ENCODE measurements at places on chromosomes 13 and 19. TPM values are rescaled to one million over a fixed set of nuclear protein-coding genes. Genes with fewer than 3 reads are reported as not detected.

Gene ZNF302
- 25.1 TPM for total RNA-seq

Gene RTBDN
- total RNA-seq: not detected

GRCh38 chr13:67353941-67354340 lies 123.8 kb upstream of the PCDH9 start:
- no peaks in the 10 kb centered on the region for H3K36me3 ChIP-seq
- DNase-seq: no peak
- no peak overlapping the region for H3K27ac ChIP-seq
- no peaks in the 10 kb centered on the region for H3K4me1 ChIP-seq

Gene NLRP4
- not detected for total RNA-seq

DNA sequence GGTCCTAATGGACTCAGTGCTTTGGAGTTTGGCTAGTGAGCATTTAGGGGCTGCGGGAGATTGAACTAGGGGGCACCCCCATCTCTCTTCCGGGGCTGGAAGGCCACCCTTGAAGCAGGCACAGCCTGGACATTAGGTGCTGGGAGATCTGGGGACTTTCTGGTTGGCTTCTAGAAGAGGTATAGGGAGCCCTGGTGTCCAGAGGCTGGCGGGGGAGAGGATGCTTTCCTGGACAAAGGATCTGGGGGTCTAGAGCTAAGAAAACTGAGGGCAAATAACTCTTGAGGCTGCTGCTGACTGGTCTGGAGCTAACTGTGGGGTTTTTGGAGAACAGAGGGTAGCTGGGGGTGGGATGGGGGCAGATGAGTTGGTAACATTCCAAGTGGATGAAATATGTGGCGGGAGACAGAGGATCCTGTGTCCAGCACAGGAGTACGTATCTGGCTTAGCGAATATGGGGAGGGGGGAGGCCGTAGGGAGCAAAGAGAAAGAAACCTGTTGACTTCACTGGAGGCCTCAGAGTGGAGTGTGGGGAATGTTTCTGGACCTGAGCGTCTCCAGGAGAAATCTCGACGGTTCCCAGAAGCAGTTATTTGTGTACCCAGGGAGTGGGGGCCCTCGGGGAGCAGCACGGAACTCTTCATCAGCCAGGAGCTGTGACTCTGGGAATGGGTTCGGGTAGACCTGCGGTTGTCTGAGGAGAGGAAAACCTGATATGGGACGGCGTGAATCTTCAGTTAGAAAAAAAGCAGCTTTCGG lies 1.4 kb downstream of the HNRNPUL1 start:
- H3K4me1 ChIP-seq: peaks cover 30% of the 10 kb centered on the region
- DNase-seq: no peak
- H3K36me3 ChIP-seq: peaks cover 4% of the 10 kb centered on the region
- peak overlapping the region; percentile 99 for H3K27ac ChIP-seq
- H3K27me3 ChIP-seq: no peaks in the 10 kb centered on the region

GRCh38 chr13:24097667-24098066 lies 62.9 kb upstream of the SPATA13 start:
- no peaks in the 10 kb centered on the region for H3K27me3 ChIP-seq
- DNase-seq: peak; percentile 41
- H3K4me3 ChIP-seq: no peak overlapping the region
- peaks cover 10% of the 10 kb centered on the region for H3K4me1 ChIP-seq
- no peaks in the 10 kb centered on the region for H3K36me3 ChIP-seq

GRCh38 chr19:3576696-3577443 lies 4.1 kb downstream of the HMG20B start:
- H3K27ac ChIP-seq: no peak overlapping the region
- DNase-seq: no peak
- H3K36me3 ChIP-seq: peaks cover 4% of the 10 kb centered on the region
- H3K4me1 ChIP-seq: peaks cover 12% of the 10 kb centered on the region

DNA sequence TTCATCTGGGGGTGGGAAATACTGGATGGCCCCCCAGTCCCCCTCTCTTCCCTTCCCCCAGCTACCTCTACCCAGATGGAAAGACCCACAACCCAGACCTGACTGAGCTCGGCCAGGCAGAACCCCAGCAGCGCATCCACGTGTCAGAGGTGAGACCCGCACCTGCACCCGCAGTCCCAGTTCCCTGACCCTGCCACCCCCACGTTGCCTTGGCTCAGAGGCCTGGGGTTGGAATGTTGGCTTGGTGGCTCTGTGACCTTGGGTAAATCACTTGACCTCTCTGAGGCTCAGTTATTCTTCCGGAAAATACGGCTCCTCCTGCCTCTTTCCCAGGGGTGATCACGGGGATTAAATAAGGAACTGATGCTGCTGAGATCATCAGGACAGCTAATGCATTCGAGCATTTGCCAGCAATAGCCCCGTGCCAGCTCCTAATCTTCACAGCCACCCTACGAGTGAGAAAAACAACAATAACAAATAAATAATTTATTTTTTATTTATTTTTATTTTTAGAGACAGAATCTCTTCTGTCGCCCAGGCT lies 12.3 kb downstream of the CBLC start:
- H3K27me3 ChIP-seq: no peaks in the 10 kb centered on the region
- no peaks in the 10 kb centered on the region for H3K36me3 ChIP-seq
- no peaks in the 10 kb centered on the region for H3K4me1 ChIP-seq
- no peak overlapping the region for H3K4me3 ChIP-seq

DNA sequence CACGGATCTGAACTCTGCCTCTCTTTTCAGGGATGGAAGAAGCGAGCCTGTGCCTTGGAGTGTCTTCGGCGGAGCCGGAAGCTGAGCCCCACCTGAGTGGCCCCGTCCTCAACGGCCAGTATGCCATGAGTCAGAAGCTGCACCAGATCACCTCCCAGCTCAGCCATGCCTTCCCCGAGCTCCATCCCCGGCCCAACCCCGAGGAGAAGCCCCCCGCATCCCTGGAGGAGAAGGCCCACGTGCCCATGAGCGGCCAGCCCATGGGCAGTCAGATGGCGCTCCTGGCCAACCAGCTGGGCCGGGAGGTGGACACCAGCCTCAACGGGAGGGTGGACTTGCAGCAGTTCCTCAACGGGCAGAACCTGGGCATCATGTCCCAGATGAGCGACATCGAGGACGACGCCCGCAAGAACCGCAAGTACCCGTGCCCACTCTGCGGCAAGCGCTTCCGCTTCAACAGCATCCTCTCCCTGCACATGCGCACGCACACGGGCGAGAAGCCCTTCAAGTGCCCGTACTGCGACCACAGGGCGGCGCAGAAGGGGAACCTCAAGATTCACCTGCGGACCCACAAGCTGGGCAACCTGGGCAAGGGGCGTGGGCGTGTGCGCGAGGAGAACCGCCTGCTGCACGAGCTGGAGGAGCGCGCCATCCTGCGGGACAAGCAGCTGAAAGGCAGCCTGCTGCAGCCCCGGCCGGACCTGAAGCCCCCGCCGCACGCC lies 71.5 kb downstream of the ZNF536 start:
- H3K36me3 ChIP-seq: no peaks in the 10 kb centered on the region
- no peaks in the 10 kb centered on the region for H3K4me1 ChIP-seq

Gene SLITRK1
- total RNA-seq: not detected

DNA sequence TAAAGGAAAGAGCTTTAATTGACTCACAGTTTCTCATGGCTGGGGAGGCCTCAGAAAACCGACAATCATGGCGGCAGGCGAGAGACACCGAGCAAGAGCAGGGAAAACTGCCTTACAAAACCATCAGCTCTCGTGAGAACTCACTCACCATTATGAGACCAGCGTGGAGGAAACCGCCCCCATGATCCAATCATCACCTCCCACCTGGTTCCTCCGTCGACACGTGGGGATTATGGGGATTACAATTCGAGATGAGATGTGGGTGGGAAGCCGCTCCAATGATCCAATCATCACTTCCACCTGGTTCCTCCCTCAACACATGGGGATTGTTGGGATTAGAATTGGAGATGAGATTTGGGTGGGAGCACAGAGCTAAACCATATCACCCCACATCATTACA lies 293.9 kb downstream of the ABCC4 start:
- H3K4me3 ChIP-seq: no peak overlapping the region
- no peaks in the 10 kb centered on the region for H3K4me1 ChIP-seq
- no peaks in the 10 kb centered on the region for H3K36me3 ChIP-seq
- DNase-seq: no peak
- H3K27me3 ChIP-seq: no peaks in the 10 kb centered on the region

Gene PABPC3
- total RNA-seq: 0.65 TPM

Gene MAST1
- 0.83 TPM for total RNA-seq

- H3K27me3 ChIP-seq: no peaks in the 10 kb centered on the region
- no peak overlapping the region for H3K27ac ChIP-seq
- no peaks in the 10 kb centered on the region for H3K4me1 ChIP-seq
- H3K4me3 ChIP-seq: no peak overlapping the region
- no peak for DNase-seq
These were observed 16.9 kb upstream of the BCL3 start for GRCh38 chr19:44731622-44732021.

- H3K4me1 ChIP-seq: no peaks in the 10 kb centered on the region
- H3K27me3 ChIP-seq: no peaks in the 10 kb centered on the region
- H3K27ac ChIP-seq: no peak overlapping the region
- H3K36me3 ChIP-seq: no peaks in the 10 kb centered on the region
- no peak for DNase-seq
- no peak overlapping the region for H3K4me3 ChIP-seq
These were observed 9.0 kb downstream of the OR7A5 start for GRCh38 chr19:14826006-14826405.

DNA sequence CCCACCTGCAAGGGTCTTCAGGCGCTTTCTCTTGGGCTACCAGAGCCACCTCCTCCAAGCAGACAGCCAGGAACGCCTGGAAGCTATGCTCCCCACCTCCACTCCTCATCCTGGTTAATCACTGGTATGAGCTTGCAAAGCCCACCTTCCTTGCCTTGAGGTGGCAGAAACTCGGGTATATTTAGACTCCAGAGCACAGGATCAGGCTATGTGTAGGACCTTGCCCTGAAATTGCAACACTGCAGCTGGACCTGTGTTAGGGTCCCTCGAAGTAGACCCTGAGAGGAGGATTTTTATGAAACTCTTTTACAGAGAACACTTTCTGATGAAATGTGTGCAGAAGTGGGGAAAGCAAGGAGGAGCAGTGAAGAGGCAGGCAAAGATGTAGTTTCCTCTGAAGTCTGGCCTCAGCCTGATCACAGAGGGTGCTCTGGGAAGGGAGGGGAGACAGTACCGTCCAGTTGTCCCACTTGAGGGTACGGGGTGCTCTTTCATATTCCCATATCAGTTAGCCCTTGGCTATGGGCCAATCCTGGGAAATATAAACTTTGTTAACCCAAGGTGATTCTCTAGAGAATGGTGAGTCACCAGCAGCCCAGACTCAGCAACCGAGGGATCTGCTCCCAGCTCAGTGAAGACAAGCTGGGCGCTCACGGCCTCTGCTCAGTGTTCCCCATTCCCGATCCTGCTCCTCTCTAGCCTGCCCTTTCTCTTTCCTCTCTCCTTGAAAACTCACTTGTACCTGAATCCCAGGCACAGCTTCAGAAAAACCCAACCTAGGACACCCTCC lies 157.9 kb downstream of the UQCRFS1 start:
- H3K27ac ChIP-seq: no peak overlapping the region
- H3K4me1 ChIP-seq: no peaks in the 10 kb centered on the region
- no peaks in the 10 kb centered on the region for H3K36me3 ChIP-seq
- no peaks in the 10 kb centered on the region for H3K27me3 ChIP-seq
- no peak overlapping the region for H3K4me3 ChIP-seq

Gene PEX11G
- total RNA-seq: 1.2 TPM

DNA sequence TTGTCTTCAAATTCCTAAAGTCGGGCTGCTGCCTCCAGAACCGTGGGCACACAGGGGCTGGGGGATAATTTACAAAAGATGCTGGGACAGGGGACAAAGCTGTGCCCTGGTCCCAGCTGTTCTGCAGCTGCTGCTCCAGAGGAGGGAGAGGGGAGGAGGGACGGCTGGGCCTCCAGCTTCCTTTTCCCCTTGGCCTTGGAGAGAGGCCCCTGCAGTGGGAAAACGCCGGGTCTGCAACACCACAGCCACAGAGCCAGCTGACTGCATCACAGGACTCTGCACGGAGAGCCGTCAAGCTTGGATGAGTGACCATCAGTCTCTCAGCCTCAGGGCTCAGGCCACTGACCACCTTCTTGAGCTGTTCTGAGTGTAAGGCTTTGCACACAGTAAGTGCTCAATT lies 6.1 kb downstream of the DOCK6 start:
- no peaks in the 10 kb centered on the region for H3K4me1 ChIP-seq
- no peak for DNase-seq
- H3K27me3 ChIP-seq: no peaks in the 10 kb centered on the region
- no peaks in the 10 kb centered on the region for H3K36me3 ChIP-seq
- no peak overlapping the region for H3K4me3 ChIP-seq

Gene TRIP10
- total RNA-seq: 5.4 TPM

- H3K27me3 ChIP-seq: no peaks in the 10 kb centered on the region
- DNase-seq: no peak
- H3K27ac ChIP-seq: peak overlapping the region; percentile 63
- peaks cover 50% of the 10 kb centered on the region for H3K4me1 ChIP-seq
- H3K4me3 ChIP-seq: no peak overlapping the region
These were observed 475.1 kb downstream of the FOXO1 start for GRCh38 chr13:40191186-40191980.

Gene ZNF331
- 197 TPM for total RNA-seq

DNA sequence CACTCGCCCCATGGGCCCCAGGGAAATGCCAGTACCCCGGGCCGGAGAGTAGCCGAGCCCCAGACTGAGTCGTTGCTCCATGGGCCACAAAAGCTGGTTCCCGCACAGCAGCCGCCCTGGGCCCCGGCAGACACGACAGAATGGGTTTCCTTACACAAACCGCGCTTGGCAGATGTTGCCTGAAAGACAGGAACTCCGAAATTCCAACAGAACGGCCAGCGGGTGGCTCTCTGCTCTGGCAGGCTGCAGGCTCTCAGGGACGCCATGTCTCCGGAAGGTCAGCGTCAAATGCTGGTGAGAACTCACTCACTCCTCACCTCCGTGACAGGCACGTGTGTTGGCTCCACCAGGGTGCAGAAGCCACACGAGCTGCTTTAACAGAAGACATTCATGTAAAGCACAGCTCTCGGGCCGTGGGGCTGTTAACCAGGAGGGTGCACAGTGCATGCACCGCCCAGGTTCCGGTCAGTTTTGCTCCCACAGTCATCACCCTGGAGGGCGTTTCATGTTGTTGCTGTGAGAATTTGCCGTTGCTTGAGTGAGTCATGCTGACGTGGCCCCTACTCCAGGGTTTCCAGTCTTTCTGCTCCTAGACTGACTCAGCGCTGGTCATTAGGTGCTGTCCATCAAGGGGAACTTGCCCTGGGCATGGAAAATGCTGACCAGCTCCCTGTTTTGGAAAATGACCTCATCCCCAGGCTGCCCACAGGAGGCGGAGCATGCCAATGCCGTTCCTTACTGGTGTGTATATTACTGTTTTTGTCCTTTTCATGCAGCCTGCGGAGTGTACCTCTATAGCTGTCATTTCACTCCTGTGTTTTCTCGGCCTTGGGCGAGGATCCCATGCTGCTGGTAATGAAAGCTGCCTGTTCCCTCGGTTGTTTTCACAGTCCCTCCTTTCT lies 44.8 kb downstream of the ANKRD10 start:
- no peaks in the 10 kb centered on the region for H3K36me3 ChIP-seq
- H3K4me3 ChIP-seq: no peak overlapping the region
- no peak overlapping the region for H3K27ac ChIP-seq

Measured in naive thymus-derived CD4-positive, alpha-beta T cell (primary cell).